ENCODE measurements at places on chromosomes 3 and 15.
A peak's percentile ranks its signal among the peaks of the same experiment; 100 is the strongest.

DNA sequence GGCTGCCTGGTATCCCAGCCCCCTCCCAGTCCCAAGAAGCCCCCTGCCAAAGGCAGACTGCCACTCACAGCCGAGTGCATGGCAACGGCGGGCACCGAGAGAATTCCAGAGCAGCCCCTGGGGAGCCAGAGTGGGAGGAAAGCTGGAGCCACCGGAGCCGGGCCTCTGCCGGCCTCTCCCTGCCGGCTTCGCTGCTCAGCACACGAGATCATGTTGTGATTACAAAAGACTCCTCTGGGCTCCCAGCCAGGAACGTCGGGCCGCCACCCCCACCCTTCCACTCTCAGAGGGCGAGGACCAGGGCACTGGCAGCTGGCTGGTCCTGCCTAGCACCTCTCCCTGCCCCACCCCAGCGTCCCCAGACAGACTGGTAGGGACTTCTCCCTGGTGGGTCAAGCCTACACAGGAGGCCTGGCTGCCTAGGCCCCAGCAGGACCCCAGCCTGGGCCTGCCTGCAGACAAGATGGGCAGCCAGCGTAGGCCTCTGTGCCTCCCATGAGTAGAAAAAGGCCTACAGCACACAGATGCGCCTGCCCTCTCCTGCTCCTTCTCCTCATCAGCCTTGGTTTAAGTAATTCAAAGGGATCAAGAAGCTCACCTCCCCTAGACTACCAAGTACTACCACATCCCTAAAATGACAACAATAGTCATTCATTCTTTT lies at the start of gene CCDC9B:
Gene CCDC9B (minus strand): TSS at position 200 of the 661 bp plus-strand sequence. CDS start 120 bp downstream, at position 80.
- DNase-seq = no peak

DNA sequence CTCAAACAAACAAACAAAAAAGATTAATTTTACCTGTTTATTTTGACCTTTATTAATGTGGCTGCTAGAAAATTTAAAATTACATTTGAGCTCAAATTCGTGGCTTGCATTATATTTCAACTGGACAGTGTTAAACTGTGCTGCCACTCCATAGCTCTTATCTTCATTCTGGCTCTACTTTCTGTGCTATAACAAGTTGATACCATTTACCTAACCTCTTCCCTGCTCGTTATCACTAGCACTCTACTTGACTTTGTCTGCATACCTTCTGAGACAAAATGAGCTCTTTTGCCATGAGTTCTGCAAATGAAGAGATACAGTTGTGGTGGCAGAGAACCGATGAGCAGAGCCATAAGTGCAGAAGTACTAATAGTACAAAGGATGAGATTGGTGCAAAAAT lies 26.4 kb downstream of the MINDY2 start:
- DNase-seq = no peak

DNA sequence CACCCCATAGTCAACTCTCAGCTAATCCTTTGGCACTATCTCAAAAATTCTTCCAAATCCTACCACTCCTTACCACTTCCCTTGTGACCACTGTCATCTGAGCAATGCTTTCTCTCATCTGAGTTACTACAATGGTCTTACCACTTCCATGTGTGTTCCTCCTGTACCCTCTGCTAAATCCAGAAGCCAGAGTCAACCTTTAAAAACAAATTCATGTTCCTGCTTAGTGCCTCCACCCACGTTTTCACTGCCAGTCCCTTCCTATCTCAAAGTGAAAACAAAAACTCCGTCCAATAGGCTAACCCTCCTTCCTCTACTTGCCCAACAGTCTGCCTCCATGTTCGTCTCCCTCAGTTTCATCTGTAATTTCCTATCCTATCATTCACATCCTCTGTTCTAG lies 109.0 kb downstream of the ADAMTS9 start:
- no peak for DNase-seq

- DNase-seq = no peak
These were observed 88.3 kb upstream of the ADAMTSL3 start for GRCh38 chr15:83565553-83566159.

GRCh38 chr3:150889106-150889505 lies 16.1 kb downstream of the MINDY4B start:
- DNase-seq = no peak

DNA sequence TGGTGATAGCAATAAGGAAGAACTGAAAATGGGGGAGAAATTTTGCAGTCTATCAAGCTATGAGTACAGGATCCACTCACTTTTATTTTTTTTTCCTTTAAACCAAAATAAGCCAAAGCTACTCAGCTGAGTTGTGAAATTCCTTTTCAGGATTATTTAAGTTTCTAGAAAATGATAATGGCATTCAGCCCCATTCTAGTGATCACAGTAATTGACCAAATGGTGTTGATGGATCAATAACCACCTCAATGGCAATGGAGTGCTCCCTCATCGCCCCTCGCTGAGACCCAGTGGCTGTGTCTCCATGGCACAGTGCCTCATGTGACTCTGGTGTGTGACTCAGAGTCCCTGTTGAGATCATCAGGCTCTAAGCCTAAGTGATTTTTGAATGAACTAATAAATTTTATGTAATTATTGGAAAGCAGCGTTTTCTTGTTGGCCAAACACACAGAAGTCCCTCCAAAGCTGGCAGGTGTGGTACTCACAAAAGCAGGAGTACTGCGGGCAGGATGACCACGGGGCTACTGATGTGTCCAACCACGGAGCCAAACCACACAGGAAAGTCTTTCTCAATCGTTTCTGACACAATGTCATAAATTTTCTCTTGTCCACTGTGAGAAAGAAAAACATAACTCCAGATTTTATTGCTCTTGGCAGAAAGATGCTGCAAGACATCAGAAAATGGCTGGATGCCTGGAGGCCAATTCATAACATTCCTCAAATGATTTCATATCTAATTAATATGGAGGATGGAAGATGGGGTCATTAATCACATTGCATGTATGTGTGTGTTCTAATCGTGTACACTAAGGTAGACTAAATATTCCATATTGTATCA lies 14.4 kb upstream of the STARD5 start:
- no peak for DNase-seq

- peak; percentile 23 for DNase-seq
These were observed 11.7 kb downstream of the SPTBN5 start for GRCh38 chr15:41881920-41882688.

- no peak for DNase-seq
These were observed 203.2 kb downstream of the OSBPL10 start for GRCh38 chr3:31777887-31778286.

DNA sequence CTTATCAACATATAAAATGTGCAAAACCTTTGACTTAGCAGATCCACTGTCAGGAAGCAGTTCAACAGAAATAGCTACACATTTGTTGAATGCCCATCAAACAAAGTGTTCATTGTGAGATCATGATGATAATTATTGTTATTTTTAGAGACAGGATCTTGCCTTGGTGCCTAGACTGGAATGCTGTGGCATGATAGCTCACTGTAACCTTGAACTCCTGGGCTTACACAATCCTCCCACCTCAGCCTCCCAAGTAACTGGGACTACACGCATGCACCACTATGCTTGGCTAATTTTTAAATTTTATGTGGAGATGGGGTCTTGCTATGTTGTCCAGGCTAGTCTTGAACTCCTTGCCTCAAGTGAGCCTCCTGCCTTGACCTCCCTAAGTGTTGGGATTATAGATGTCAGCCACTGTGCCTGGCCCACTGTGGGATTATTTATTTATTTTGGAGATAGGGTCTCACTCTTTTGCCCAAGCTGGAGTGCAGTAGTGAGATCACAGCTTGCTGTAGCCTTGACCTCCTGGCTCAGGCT lies 8.8 kb downstream of the MAP2K5 start:
- no peak for DNase-seq

DNA sequence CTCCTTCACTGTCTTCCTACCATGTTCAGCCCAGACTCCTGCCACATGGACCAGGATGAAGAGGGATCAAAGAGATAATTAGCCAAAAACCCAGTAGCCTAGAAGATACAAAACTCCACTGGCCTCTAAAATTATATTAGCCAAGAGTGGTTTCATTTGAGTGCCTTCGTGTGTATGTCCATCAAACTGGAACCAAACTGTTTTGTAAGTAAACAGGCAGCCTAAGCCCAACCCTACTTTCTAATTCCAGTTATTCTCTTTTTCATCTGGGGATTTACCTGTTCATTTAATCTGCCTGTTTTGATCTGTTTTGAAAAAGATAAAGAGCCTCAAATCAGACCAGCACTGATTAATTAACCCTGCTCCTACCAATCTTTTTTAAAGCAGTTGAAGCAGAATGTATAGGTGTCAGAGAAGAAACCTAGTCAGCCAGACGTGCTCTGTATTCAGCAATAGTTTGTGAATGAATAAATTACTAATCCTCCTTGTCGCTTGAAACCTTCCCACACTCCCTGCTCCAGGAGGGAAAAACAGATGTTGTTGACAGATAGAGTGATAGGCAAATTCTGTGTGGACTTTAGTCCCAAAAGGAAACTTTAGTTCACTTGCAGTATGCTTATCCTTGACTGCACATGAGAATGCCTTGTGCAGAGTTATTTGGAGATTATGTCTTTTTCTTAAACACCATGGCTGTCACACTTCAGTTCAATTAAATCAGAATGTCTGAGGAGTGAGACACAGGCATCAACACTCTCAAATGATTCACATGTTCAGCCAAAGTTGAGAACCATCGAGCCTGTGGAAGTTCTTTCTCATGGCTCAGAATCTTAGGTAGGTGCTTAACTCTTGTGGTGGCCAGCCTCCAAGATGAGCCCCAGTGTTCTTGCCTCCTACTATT lies 55.5 kb upstream of the ZBED2 start:
- DNase-seq = no peak

- no peak for DNase-seq
These were observed 25.0 kb downstream of the ACP3 start for GRCh38 chr3:132342183-132342582.

DNA sequence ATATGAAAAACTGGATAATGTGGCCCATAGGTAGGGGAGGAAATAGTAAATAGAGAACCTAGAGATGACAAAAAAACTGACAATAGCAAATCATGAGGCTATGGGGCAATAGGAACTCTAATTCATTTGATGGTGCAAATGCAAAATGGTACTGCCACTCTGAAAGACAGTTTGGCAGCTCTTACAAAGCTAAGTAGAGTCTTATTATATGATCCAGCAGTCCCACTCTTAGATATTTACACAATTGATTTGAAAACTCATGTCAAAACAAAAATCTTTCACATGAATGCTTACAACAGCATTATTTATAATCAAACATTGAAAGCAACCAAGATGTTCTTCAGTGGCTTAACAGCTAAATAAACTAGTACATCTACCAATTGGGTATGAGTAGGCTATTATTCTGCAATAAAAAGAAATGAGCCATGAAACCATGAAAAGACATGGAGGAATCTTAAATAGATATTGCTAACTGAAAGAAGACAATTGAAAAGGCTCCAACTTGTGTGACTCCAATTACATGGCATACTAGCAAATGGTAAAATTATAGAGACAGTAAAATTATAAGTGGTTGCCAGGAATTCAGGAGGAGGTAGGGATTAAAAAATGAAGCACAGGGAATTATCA lies 321.8 kb upstream of the STAC start:
- no peak for DNase-seq

Data from stimulated activated CD4-positive, alpha-beta T cell treated with anti-CD3 and anti-CD28 coated beads, Interleukin-15, amount 100 ng/mL, for 24 hours (primary cell).